NCI-H460 (cell line): ENCODE measurements at places on chromosomes 13 and 19.

- no peak for DNase-seq
Observed at GRCh38 chr19:17739121-17739875, 12.0 kb upstream of the FCHO1 start.

- DNase-seq: no peak
Observed at GRCh38 chr19:33472226-33472625, 49.4 kb downstream of the PEPD start.

DNA sequence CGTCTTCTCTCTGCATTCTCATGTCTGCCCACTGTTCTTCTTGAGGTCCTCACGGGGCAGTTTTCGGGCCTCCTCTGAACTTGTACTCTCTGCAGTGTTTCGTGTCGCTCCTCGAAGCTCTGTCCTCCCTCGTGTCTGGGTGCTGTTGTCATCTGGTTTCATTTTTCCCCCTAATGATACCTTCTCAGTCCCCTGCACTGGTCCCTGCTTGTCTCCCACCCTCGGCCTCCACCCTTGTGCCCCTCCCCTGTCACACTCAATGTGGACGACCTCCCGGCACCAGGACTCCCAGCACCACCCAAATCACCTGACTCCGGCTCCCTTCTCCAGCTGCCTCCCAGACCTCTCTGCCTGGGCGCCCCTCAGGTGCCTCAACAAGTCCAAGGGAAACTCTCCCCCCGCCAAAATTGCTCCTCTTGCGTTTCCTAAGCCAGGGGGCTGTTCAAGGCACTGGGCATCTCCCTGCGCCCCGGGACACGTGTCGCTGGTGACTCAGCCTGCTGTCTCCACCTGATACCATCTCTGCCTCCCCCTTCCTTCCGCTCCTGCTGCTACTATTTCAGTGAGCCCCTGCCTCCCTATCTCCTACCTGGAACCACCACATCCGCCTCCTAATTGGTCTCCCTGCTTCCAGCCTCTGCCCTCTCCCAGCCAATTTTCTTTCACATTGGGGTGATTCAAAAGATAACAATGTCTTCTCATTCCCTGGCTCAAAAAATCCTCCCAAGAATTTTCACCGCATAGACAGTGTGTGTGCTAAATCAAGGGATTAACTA lies 49.5 kb downstream of the RFX2 start:
- no peak for DNase-seq

GRCh38 chr13:26342898-26343297 lies 89.0 kb downstream of the CDK8 start:
- no peak for DNase-seq

GRCh38 chr19:51094696-51095279 lies 12.1 kb upstream of the KLK14 start:
- DNase-seq: peak; percentile 21

GRCh38 chr13:80695841-80696240 lies 354.9 kb upstream of the SPRY2 start:
- DNase-seq: no peak
